NCI-H1092 (cell line): ENCODE measurements at places on chromosomes 11 and 22.

- DNase-seq = no peak
Observed at GRCh38 chr11:75642402-75643113, 26.3 kb downstream of the MAP6 start.

DNA sequence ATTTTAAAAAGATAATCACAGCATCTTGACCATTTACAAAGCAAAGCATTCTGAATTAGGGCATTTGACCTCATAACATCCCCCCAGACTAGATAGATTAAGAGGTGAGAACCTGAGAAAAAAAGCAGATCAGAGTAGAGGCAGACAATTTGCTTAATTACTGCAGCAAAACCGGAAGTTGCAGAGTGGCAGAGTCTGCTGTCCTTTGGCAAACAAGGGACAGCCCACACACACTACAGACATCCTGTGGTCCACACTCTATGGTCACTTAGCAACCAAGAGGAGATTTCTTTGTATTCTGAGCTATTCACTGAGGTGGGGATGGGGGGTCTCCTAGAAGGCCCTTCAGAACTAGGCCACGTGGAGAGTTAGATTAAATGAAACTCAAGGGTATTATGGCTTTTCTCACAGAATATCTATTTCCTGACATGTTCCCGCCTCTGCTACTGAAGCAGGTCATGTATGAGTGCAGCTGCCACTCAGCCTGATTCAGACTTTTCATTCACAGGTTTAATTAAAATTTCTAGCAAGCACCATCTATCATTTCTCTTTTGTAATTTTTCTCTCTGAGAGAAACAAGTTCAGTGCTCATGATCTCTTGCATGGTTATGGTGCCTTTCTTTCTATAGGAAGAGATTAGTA is 48.5 kb downstream of the SVIP start:
- DNase-seq = peak; percentile 52

DNA sequence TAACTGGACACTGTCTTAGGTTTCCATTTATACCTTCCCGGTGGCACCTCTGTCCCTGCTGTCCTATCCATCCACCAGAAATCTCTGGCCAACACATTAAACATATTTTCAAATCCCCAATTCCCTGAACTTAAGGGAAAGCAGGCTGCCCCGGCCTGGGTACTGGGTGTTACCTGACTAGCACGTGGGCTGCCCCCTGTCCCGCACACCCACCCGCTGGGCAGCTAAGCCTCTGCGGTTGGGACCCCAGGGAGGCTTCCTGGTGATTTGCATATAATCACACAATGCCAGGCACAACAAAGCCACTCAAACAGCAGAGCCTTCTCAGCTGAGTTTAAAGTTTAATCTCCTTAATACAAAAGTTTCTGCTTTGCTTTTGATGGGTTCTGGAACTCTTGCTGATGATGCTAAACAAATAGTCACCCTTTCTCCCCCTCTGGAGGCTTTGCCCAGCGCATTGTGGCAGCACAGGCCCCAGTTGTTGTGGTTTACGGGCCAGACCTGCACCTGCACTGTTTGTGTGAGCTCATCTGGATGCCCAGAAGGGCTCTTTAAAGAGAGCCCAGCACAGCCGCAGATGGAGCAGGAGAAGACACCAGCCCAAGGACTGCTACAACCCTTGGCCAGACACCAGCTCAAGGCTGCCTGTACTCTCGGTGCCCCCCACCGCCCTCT is 59.9 kb upstream of the POU2AF1 start:
- DNase-seq = no peak

DNA sequence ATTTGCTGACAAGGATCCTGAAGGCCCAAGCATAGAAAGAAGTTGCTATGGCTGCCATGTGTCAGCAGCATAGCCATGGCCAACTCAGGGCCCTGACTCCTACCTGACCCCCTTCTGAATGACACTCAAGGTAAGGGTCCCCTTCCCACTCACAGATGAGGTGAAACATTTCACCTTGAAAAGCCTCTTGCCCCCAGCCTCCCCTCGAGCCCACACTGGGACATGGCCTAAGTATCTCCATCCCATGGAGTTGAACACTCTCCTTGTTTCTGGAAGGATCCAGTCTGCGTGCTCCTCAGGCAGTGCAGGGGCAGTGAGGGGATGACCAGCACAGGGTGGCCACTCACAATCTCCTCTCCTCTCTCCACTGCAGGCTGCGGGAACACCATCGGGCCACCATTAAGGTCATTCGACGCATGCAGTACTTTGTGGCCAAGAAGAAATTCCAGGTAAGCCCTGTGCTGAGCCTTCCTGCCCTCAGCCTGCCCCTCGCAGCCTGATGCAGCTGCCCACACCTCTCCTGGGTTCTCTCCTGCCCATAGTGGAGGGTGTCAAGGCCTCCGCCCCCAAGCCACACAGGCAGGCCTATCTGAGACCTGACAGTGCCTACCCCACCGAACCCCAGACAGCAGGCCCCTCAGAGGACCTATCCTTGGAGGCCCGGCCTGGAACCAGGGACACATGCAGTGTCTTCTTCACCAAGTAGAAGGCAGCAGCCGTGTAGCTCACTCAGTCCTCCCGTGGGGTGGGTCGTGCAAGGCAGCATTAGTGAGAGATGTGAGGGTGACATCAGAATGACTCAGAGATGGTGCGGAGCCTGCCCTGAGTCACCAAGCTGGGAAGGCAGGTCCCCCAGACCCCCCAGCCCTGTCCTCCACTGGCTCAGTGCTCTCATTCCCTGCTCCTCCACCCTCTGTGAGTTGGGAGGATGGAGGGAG is 68.9 kb upstream of the KCNQ1OT1 start:
- no peak for DNase-seq

- no peak for DNase-seq
Observed at GRCh38 chr11:97610000-97610399, 1220.2 kb downstream of the JRKL start.

DNA sequence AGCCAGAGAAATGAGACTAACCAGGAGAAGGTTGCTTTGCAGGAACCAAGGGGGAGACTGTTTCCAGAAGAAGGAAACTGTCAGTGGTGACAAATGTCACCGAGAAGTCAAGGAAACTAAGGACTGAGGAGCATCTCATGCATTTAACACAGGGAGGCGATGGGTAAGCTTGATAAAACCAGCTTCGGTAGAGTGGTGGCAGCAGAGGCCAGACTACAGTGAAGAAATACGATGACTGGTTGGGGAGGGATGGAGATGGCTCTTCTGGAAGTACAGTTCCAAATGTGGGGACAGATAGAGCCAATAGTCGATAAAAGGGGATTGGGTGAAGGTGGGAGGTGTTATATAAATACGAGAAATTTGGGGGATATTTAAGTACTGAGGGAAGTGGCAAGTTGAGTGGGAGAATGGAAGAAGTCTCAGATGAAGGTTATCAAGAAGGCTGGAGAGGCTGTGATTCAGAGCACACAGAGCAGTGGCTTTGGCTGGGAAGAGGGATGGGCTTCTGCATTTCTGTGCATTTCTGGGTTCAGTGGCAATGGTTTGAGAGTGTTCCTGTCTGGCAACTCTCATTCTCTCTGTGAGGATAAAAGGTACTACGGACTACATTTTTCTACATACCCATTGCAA is 29.2 kb downstream of the SC5D start:
- peak; percentile 63 for DNase-seq

DNA sequence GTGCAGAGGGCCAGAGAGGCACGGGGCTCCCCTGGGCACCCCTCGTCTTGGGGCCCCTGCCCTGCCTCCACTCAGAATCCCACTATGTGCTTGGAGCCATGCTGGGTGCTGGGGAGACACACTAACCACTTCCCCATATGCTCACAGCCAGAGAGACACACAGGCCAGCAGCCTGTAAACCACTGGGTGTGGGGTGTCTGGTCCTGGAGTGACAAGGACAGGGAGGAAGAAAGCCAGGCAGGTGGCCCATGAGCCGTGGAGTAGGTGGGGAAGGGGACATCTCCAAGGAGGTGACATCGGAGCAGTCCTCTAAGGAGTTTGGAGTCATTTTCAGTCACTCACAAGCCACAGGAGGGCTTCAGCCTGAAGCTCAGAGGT is 58.9 kb downstream of the CDKN1C start:
- DNase-seq = no peak
